Activated CD8-positive, alpha-beta memory T cell treated with anti-CD3 and anti-CD28 coated beads for 48 hours (primary cell): ENCODE measurements at places on chromosomes 3 and 15.

GRCh38 chr15:50354838-50355618, at the start of gene GABPB1:
Gene GABPB1 (minus strand): TSS chr15:50355198. CDS start chr15:50309798, 45,400 bp downstream.
- peak; percentile 84 for DNase-seq

GRCh38 chr3:181722766-181723425, 11.2 kb downstream of the SOX2 start:
- no peak for DNase-seq

- DNase-seq, result no peak
Observed at GRCh38 chr3:152531717-152532116, 263.0 kb downstream of the MBNL1 start.

DNA sequence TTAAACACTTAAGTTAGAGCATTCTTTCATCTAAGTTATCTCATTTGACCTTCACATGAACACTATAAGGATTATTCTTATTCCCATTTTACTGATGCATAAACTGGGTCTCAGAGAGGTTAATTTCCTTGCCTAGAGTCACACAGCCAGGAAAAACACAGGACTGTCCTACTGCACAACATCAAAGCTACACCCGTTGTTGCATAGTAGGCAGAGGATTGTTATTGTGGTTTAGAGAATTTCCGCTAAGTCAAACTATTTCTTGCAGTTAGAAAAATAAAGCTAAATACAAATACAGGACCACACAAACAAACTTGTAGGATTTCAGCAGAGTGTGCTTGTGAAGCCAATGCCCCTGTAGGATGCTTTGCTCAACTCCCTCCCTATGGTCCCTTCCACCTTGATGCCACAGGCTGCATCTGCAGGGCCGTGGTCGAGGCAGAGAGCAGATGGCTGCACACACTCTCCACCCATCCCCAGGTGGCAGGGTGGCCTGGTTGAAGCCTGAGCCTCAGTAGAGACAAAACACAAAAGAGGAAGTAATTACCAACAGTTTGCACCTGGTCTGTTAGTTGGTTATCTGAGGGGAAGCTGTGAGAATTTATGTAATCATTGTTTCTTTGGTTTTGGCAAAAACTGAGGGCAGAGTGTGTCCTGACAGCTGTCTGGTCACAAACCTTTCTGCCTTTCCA, 41.1 kb upstream of the SKOR1 start:
- no peak for DNase-seq

DNA sequence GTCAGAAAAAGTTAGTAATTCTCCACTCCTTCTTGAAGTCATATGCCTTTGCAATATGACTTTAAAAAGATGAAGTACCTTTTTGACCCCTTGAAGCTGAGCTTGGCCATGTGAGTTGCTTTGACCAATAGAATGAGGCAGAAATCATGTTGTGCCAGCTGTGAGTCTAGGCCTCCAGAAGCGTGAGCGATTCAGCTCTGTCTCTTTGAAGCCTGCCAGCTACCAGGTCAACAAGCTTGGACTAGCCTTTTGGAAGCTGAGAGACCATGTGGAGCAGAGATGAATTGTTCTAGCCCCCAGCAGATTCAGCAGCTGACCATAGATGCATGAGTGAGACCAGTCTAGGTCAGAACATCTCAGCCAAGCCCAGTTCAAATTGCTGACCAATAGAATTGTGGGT, 69.8 kb upstream of the EOMES start:
- DNase-seq, result no peak

- DNase-seq, result no peak
Observed at GRCh38 chr3:23484386-23484785, 281.3 kb downstream of the UBE2E2 start.

DNA sequence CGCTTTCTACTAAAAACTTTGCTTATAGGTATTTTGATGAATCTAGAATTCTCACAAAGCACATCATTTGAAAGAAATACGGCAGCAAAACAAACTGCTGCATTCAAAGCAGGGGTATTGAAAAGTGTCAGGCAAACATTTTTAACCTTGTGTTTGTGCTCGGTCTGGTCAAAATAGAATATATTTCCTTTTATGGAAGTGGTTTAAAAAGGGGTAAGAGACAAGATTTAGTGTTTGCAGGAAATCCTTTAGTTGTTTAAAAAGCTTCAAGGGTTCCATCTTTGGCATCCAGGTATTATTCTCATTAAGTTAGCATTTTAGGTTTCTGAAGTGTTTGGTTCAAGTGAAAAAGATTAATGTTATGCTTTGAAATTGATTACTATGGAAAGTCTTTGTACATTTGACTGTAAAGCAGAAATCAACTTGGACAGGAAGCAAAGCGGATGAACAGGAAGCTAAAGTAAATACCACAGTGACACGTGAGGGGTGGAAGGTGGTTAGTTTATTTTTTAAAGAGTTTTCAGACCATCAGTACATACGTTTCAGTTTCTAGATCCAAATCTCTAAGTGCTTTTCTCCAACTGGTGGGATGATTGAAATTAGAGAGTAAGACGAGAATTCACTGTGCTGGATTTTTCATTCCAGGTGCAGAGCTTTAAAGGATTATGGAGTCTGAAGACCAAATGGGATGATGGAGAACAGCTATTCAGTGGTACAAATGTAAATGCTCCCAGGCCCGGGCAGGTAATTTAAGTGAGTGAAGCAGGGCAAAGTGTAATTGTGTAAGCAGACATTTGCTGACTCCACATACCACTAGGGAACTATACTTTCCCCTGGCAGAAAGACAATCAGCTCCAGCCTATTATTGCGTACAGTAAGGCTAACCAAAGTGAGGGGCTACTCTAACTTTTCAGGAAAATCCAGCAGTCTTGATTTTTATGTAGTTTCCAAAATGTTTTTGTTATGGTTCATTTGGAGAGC, 341.8 kb upstream of the TBL1XR1 start:
- no peak for DNase-seq

DNA sequence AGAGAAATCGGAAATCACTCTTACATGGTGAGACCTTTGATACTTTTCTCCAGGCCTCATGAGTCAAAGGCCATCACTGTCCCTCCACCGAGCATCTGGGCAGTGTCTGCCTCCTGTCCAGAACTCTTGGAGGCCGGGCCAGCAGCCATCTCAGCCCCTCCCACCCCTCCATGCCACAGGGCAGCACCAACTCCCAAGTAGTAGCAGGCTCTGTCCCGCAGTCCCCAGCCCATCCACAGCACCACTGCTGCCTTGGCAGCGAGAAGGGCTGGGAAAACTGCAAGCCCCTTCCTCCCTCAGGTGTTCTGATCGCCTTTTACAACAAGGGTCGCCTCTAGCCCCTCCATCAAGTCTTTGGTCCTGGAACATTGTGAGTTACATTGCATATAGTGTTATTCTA, 5.5 kb downstream of the LYSMD4 start:
- DNase-seq, result no peak

DNA sequence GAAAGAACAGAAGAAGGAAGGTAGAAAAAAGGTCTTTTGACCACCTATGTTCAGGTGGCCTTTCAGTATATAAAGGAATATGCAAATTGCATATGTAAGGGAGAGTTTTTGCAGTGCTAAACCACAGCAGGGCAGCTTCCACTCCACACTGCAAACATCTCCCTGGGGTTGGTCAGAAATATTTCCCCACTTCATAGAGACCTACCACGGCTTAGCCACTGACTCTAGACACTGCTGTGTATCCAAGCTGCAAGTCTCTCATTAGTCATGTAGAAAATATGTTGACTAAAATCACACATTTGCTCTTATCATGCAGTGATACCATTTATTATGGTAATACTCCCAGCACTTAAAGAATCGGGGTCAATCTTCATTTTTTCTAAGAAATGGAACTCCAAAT, 214.9 kb upstream of the NR2F2 start:
- DNase-seq, result no peak

- DNase-seq, result peak; percentile 9
Observed at GRCh38 chr3:32106929-32107362, 526 bp downstream of the GPD1L start.

GRCh38 chr3:127174715-127175140, 18.2 kb upstream of the PRR23E start:
- DNase-seq, result no peak

DNA sequence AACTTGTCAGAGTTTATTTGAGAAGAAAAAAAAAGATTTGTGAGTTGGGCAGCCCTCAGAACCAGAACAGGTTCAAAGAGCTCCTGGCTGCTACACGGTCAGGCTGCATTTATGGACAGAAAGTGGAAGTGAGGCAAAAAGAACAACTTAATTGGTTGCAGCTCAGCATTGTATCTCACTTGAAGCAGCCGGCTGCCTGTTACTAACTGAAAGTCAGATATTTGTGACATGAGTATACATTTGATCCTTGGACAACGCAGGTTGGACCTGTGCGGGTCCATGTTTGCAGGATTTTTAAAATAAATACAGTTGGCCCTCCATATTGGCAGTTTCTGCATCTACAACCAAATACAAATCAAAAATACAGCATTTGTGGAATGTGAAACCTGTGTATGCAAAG, 7.5 kb upstream of the ALDH1L1 start:
- no peak for DNase-seq

- DNase-seq, result no peak
Observed at GRCh38 chr15:80856809-80857377, 77.7 kb downstream of the CEMIP start.

- DNase-seq, result no peak
Observed at GRCh38 chr3:52694528-52695189, 8.8 kb downstream of the GNL3 start.

GRCh38 chr3:11641316-11641682, 2.4 kb downstream of the VGLL4 start:
- DNase-seq, result no peak

DNA sequence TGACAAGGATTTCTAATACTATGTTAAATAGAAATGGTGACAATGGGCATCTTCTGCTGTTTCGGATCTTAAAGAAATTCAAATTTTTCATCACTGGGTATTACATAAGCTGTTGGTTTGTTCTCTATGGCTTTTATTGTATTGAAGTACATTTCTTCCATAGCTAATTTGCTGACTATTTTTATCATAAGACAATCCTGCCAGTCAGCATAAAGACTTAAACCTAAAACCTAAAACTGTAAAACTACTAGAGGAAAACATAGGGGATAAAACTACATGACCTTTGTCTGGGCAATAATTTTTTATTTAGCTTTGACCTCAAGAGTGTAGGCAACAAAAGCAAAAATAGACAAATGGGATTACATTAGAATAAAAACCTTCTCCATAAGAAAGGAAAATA, 1017.4 kb downstream of the SI start:
- no peak for DNase-seq

DNA sequence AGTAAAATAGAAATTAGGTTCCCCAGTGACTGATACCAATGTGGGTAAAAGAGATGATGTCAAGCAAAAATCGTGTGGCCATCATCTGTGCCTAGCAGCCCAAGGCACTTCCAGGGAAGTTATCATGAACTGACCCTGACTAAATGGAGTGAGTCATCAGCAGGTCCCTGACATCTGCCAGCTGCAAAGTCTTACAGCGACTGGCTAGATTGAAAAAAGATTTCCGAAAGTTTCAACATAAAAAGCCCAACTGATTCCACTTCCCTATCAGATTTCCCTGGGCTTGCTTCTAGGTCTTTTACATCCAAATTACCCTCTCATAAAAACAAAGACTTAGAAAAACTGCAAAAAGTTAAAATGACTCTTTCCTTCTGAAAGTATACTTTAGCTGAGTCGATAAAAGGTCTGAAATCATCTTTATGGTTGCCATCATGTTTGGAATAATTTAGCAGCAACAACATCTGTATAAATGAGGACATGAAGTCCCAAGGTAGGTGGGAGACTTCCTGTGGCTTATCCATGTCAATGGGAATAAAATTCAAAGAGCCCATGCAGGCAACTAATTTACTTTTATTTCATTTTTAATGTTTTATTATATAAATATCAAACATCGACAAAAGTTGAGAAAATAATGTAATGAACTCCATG, 342.8 kb downstream of the ERC2 start:
- no peak for DNase-seq

- DNase-seq, result peak; percentile 45
Observed at GRCh38 chr3:188788621-188789081, 383.1 kb upstream of the TPRG1 start.

DNA sequence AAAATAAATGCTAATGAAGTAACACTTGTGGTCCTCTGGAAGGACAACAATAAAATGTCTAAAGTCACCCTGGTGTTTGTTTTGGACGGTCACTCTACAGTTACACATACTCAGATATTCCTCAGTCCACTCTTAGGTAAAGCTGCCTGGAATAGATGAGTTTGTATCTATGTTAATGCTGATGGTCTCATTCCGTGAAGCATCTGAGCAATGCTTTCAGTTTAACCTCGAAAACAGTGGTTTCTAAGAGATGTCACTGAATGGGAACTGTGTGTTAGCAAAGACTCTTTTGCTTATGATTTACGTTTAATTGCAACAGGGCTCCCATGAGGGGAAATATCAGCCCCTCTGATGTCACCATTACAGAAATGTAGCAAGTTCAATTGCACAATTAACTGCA, 49.1 kb downstream of the FBN1 start:
- DNase-seq, result no peak

DNA sequence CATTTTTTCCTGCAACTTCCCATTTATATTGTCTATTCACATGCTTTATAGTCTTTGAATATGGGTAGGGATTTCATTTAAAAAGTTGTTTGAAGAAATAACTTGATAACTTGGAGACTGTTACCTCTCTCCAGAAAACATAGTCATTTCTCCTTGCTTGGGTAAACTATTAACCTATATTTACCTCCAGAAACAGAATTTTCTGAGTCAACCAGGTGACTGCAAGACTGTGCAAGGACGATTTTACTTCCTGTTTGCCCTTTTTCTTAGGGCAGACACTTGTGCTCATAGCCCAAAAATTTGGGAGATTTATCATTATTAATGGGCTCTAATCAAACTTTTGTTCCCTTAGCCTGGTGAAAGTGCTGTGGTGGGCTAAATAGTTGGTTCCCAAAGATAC, 14.3 kb upstream of the MOBP start:
- DNase-seq, result no peak

DNA sequence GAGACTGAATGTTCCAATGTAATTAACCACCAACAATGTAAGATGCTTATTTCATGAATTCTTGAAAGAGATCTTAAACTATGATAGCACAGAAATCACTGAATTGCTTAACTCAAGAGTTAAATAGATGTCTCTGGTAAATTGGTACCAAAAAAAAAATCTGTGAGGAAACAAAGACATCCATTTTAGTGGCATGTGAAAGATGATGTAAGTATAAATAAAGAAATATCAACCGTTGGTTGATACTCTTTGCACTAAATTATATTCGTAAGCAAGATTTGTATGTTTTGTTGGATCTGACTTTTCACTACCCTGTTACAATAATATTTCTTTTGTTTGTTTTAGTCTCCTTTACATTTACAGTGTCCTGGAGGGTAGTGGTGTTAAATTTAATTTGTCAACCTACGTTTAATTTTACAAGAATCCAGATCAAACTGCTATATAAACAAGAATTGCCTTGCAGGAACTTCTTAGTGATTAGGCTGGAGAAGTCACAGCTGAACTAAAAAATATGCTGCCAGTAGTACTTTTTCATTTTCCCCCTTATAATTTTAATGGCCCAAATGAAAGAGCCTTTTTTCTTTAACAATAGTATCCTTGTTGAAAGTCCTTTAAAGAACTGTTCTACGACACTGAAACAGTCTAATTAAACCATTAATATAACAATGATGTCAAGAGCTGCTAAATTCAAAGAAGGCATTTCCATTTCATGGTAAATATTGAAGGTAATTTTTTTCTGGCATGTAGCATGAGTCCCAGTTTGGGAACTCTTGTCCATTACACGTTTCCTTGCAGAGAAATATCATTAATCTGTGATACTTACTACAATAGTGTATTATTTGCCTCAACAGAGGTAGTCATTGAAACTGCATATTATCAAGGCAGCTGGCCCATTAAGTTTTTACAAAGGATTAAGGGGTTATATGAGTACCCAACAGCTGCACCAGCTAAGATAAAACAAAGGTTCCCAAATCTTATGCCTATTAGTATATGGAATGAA, 109.6 kb upstream of the PHLDB2 start:
- no peak for DNase-seq

- DNase-seq, result no peak
Observed at GRCh38 chr3:129502641-129503408, 25.6 kb upstream of the RHO start.
